Pancreas (tissue), 10 donors: ENCODE measurements at places on chromosomes 16 and 17. TPM values are rescaled to one million over a fixed set of nuclear protein-coding genes. Genes with fewer than 3 reads are reported as not detected.

- DNase-seq, result no peak
Observed at GRCh38 chr16:66161269-66161668, 205.2 kb upstream of the CDH5 start.

Gene KRTAP9-8
- polyA plus RNA-seq, result not detected

DNA sequence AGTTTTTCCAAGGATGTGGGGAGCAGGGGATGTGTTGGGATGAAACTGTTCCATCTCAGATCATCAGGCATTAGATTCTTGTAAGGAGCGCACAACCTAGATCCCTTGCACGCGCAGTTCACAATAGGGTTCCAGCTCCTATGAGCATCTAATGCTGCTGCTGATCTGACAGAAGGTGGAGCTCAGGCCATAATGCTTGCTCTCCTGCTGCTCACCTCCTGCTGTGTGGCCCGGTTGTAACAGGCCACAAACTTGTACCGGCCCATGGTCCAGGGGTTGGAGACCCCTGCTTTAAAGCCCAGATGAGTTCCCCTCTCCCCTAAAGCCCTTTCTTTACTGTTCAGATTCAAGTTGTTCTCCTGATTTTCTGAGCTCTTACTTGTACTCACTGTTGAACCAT, 44.8 kb downstream of the RNF135 start:
- DNase-seq, result no peak

DNA sequence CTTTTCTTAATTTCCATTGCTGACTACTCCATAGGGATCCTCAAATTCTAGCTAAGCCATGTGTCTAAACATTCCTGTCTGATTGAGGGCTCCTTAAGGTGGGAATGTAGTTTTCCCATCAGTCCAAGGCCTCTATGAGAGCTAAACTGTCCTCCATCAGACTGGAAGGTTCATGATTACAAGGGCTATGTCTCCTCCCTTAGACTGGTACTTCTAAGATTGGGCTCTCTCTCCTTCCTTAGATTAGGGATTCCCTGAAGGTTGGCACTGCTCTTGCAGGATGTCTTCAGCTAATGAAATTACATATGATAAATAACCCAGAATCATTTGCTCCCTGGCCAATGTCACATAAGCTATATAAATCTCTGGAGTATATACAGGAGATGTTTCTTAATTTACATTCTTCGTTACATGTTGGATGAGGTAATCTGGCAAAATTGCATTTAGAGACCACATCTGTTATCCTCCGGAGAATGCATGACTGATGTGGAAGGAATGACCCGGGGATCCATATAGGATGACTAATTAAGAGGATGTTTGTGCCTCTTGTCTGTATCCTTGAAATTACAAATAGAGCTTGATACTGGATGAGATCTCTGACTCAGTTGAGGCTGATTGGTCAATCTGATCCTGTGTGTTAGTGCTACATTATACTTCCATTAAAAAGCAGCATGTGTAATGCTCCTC, 14.2 kb downstream of the B4GALNT2 start:
- no peak for DNase-seq

DNA sequence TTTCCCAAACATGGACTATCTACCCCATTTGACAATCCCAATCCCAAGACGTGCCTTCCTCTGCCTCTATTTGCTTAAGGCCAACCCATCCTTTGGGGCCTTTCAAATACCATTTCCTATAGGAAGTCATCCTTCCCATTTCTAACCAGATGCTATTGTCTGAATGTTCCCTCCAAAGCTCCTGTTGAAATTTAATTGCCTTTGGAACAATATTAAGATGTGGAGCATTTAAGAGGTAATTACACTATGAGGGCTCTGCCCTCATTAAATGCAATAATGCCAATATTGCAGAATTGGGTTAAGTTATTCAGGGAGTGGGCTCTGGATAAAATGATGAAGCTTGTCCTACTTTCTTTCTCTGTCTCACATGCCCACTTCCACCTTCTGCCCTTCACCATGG, 125.4 kb downstream of the ASIC2 start:
- no peak for DNase-seq

Gene GJC1
- 2.0 TPM for polyA plus RNA-seq

DNA sequence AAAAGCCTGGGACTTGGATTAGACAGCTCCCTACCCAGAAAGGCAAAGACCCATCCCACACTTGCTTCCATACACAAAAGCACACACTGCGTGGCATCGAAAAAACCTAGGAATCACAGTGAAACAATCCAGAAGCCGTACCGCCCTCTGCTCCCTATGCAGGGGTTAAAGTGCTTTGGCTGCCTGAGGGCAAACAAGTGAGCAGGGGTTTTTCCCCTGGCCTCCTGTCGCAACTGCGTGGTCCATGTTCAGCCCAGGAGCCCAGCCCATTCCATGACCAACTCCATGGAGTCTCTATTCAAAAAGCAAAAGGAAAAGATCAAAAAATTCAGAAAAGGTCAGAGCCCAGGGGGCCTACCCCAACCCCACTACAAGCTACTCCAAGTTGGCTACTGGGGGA, 3.6 kb upstream of the GSDMB start:
- no peak for DNase-seq

Gene GNG13
- not detected for polyA plus RNA-seq

- no peak for DNase-seq
Observed at GRCh38 chr17:65041518-65041917, 15.0 kb downstream of the GNA13 start.

DNA sequence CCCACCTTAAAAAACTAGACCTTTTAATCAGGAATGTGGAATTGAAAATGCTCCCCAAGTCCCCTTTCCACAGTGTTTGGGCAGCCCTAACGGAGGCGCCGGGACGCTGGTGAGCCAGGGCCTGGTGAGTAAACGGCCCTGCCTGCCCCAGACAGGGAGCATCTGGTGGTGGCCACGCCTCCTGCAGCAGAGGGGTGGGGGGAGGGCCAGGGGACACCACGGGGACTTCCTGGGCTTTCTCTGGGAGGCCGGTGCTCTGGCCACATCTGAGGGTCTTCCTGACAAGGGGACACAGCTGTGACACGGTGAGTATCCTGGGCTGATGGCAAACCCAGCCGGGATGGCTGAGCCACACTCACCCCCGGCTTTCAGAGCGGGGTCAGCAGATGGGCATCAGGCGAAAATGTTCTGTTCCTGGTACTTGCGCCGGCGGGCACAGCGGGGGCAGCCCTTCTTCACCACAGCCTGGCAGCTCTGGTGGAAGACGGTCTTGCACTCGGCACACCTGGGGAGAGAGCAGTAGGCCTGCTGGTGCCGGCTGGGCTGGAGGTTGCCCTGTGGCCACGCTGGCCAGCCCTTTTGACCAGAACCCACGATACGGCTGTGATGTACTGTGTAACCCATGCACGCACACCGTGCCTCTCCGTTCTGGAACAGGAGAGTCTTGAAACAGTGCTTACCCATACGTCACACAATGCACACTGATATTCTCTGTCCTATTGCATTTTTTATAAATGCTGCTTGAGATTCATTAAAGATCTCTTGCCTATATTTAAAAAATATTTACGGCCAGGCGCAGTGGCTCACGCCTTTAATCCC, 5.0 kb upstream of the ARHGAP27 start:
- DNase-seq, result no peak

GRCh38 chr17:44216694-44217093, 2.8 kb downstream of the UBTF start:
- no peak for DNase-seq

Gene PYY
- 1.1 TPM for polyA plus RNA-seq

DNA sequence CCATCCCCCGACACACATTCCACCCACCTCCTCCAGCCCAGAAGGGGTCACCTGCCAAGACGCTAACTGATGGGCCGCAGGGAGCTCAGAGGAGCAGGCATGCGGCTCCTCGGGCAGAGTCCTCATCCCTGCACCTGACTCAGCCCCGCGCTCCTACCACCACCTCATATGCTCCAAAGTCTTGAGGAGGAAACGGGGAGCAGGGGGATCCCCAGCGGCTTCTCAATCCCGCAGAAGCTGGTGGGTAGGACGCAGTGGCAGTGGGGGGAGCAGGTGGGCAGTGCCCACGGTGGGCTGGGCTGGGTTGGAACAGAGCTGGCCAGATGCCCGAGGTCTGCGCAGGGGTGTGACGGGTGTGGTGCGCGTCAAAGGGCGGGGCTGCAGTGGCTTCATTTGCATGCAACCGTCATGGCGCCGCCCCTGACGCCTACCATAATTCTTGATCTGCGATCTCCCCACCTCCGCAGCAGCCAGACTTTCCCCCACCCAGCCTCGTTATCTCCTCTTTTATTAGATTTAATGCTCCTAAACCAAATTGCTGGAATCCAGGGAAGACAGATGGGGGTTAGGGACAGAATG, 39.0 kb upstream of the EMP2 start:
- DNase-seq, result no peak

DNA sequence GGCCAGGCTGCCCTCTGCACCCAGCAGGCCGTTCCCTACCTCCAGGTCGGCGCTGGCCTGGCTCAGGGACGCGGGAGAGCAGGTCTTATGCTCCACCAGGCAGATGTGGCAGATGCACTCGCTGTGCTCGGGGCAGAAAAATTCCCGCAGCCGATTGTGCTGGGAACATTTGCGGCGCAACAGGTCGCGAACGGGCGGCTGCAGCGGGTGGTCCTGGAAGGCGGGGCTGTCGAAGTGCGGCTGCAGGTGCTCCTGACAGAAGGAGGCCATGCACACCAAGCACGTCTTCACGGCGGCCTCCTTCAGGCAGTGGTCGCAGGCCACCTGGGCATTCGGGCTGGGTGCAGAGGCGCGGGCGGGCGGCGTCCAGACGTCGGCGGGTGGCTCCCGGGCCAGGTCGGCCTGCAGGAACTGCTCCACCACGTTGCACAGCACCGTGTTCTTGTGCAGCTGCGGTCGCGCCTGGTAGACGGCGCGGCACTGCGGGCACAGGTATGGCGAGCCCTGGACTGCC, 439 bp downstream of the TRIM25 start:
- no peak for DNase-seq

Gene RNF112
- 1.2 TPM for polyA plus RNA-seq

- no peak for DNase-seq
Observed at GRCh38 chr17:2017274-2017941, 7.7 kb downstream of the RTN4RL1 start.

GRCh38 chr16:31403590-31404352, 10.6 kb downstream of the ITGAD start:
- DNase-seq, result no peak

DNA sequence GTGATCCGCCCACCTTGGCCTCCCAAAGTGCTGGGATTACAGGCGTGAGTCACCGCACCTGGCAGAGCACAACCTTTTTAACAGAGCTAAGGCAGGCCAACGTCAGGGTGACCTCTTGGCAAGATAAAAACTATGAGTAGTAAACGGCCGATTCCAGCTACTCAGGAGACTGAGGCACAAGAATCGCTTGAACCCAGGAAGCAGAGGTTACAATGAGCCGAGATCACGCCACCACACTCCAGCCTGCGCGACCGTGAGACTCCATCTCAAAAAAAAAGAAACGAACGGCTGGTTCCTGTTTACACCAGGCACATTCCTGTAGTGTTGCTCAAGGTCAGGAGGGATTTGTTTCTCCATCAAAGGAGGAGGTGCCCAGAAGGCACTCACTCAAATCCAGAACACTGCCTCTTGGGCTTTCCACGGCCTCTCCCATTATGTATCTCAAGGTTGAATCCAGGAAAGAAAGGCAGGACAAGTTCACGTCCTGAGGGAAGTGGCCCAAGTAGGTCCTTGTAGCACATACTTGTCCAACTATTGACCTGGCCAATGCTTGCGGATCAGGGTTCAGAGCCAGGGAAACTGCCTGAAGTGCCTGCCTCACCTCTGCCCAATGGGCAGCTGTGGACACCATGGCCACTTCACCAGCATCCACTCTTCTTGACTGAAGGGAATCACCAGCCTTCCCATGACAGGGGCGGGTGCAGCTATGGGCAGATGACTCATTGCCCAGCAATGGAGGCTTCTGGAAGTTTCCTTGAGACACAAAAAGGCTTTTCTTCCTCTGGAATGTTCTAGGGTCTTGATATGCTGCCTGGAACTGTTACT, 13.5 kb downstream of the KNOP1 start:
- DNase-seq, result no peak

GRCh38 chr17:37824534-37825485, 80.0 kb upstream of the HNF1B start:
- no peak for DNase-seq

GRCh38 chr16:49640581-49640980, 215.3 kb downstream of the ZNF423 start:
- no peak for DNase-seq

GRCh38 chr17:37640015-37640414, 3.2 kb downstream of the DDX52 start:
- no peak for DNase-seq

DNA sequence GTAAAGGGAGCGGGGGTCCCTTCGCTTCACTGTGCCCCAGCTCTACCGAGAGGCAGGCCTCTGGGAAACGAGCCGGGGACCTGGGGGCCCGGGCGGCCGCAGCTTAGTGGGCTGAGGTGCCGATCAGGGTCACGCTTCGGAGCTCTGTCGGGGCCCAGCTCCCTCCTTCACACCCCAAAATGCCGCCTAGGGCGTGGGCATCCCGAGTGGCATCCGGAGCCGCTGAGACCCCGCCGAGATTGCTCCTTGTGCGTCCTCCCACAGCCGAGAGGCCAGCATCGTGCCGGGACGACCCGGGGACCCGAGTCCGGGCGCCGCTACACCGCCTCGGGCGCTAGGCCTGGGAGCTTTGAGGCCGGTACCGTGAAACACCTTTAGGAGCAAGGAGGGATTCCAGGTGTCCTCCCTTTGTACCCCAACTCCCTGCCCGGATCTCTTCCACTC, 1.3 kb downstream of the SALL1 start:
- no peak for DNase-seq

Gene GRAP
- 1.5 TPM for polyA plus RNA-seq

Gene SHISA6
- polyA plus RNA-seq, result 1.3 TPM

- no peak for DNase-seq
Observed at GRCh38 chr16:19716183-19716582, 1.8 kb downstream of the KNOP1 start.

- no peak for DNase-seq
Observed at GRCh38 chr17:79263191-79263590, 188.6 kb downstream of the ENGASE start.

GRCh38 chr17:82029990-82030469, 1.4 kb upstream of the RAC3 start:
- DNase-seq, result no peak

DNA sequence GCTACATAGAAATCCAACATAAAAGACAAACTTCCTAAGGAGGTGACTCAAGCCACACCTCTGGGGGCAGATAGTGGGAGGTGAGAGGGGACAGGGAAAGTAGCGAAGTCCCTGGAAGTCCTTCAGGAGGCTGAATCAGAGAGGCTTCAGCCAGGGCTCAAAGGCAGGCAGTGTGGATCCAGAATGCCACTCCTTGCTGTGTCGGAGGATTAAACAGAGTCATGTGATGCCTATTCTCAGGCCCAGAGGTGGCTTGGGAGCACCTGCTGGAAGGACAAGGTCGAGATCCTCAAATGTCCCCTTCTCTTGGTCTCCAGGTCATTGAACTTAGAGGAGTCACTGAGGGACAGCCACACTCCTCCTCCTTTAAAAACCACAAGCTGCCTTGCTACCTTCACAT, 391.1 kb downstream of the SOX9 start:
- DNase-seq, result no peak

DNA sequence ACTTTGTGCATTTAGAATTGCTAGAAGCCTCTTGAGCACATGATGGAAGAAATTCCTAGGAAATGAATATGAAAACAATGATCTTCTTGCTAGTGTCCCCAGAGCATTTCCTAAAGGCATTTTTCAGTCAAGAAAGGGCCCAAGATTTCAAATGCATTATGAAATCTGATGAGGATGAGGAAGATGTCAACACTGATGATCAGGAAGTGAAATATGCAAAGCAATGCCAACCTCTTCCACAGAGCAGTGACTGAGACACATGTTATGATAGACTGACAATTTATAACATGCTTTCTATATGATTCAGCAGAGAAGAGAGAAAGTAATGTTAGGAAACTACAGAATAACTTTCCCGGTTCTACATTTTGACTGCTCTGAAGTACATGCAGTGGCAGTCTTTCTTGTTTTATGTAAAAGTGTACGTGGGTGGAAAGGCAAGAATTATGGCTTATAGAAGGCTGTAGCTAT, 859.1 kb upstream of the GOT2 start:
- no peak for DNase-seq
